ENCODE measurements at places on chromosomes 6 and 20.

DNA sequence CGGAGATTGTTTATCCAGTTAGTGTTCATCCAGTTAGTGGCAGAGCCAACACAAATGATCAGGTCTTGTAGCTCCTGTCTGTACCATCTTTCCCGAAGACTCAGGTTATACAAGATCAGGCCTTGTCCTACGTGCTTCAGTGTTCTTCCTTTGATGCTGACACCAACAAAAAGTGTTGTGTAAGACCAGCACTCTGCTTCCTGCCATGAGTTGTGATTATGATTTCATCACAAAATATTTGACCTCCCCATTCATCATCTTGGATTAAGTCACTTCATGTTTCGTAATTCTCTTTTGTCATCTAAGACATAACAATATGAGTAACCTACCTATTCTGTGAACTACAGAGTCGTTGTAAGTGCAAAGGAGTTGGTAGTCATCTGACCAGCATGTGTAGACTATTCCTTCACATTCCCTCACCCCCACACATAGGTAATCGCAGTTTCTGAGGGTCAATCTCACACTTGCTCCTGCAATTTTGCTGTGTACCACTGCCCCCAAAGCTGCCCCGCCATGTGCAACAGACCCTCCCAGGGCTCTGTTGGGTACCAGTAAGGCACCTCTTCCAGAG lies 135.6 kb upstream of the SLC22A23 start:
- DNase-seq: no peak

DNA sequence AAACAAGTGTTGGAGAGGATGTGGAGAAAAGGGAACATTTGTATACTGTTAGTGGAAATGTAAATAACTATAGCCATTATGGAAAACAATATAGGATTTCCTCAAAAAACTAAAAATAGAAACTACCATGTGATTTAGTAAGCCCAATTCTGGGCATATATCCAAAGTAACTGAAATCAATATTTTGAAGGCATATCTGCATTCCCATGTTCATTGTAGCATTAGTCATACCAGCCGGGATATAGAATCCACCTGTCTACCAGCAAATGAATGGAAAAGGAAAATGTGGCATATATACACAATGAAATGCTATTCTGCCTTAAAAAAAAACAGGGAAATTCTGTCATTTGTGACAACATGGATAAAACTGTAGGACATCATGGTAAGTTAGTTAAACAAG lies 15.3 kb upstream of the C6orf58 start:
- no peak for DNase-seq

GRCh38 chr6:29827579-29828470 lies at the start of gene HLA-G:
Gene HLA-G (plus strand): TSS chr6:29827825. CDS start chr6:29827845, 20 bp downstream.
- DNase-seq: no peak

DNA sequence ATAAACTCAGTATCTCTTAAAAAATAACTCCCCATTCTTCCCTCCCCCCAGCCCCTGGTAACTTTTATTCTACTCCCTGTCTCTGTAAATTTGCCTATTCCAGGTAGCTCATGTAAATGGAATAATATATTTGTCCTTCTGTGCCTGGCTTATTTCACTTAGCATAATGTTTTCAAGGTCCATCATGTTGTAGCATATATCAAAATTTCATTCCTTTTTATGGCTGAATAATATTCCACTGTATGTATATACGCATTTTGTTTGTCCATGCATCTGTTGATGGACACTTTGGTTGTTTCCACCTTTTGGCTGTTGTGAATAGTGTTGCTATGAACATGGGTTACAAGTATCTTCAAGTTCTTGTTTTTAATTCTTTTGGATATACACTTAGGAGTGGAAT lies 13.0 kb downstream of the PERP start:
- no peak for DNase-seq

GRCh38 chr6:95431637-95432228 lies 145.6 kb upstream of the MANEA start:
- DNase-seq: peak; percentile 4

- DNase-seq: no peak
These were observed 113.2 kb downstream of the FNDC1 start for GRCh38 chr6:159282421-159282820.

DNA sequence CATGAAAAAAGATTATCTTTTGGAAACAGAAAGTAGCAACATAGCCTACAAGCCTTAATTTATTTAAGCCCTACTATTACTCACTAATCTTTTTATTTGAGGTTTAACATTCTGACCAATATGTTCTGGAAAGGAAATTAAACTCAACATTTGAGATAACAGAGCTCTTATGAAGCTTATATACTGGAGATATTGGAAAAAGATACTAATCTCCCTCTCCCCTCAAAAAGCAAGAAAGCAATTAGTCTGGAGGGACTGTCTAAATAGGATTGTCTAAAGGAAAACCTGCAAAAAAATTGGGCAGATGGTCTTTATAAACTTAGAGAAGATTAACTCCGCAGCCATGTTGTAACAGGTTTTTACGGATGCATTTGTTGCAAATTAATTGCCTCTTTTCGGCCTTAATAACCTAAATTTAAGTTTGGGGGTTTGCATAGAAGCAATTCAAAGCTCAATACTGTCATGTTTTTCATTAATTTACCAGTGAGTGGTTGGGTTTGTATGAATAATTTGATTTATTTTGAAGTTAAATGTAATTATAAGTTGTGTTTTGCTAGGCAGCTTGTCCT lies 79.1 kb downstream of the SHLD1 start:
- DNase-seq: no peak

DNA sequence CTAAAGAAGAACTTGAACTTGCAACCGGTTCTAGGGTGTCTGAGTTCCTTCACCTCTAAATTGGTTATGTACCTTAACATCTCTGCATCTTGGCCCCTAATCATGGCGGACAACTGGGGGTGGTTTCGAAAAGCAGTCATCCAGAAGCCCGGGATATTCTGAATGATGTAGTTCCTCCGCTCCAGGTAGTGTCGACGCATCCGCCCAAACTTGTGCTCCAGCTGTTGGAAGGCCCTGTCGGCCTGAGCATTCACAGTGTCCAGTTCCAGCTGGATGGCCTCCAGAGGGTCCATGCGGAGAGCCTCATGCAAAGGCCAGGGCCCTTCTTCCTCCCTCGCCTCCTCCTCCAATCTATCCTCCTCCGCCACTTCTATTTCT lies 887 bp downstream of the TSPYL1 start:
- no peak for DNase-seq

DNA sequence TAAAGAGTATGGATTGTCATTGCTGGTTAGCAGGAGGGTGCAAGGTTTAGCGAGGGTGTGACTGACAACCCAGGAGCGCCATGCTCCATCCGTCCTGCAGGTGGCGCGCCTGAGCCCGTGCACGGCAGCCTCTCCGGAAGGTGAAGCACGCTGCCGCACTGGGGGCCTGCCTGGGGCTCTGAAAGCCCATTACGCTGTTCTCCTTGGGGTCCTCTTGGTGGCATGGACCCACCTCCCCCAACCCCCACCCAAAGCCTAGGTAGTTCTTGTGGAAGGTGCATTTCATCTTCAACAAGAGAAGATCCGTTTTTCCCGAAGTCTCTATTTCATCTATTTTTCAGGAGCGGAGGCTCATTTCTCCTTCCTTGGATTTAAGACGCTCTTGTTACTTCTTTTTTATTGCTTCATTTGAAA lies 197.4 kb upstream of the KCNG1 start:
- DNase-seq: peak; percentile 64

DNA sequence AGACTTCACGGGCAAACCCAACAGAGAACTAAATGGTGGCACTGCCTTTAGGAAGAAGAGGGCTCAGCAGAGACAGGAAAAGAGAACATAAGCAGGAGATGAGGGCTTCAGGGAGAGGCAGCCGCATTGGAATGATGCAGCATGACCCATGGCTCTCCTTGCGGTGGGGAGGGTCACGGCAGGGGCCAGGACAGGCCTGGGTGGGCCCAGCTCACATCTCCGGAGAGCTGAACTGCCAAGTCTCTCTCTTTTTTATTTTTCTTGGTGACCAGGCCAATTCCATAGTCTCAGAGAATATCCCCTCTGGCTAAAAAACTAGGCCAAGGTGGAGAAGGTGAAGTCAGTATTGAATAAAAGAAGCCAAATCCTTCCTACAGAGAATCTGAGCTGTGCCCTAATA lies 77.5 kb upstream of the TRAF3IP2 start:
- no peak for DNase-seq

- DNase-seq: no peak
These were observed 82.1 kb upstream of the SIRPA start for GRCh38 chr20:1813101-1813529.

DNA sequence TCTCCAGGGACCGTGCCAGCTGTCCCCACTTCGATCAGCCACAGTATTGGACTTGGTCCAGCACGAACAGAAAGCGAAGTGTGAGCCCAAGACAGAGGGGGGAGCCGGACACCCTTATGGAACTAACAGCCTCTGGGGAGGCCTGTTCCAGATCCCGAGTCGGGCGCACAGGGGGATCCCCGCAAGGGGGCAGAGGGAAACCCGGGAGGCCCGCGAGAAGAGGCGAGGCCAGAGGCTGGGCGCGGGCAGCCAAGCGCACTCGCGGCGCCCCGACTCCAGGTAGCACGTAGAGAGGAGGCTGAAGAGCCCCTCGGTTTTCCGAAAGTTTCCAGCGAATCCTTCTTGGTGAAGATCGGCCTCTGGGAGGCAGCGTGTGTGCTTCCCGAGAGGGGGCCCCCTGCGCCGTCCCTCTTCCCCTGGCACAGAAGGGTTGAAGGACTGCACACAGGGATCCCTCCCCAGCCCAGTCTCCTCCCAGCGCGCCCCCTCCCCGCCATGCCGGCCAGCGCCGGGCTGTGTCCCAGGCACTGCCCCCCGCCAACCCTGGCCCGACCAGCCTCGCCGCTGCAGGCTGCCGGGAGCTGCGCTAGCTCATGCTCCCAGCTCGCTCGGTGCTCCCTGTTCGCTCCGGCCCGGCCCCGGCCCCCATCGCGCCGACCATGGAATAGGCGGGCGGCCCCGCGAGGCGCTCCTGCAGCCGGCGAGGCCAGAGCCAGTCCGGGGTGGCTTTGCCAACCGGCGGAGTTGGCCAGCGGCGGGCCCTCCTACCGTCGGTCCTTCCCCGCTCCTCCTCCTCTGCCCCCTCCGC lies 577 bp upstream of the SLC24A3 start:
- no peak for DNase-seq

GRCh38 chr20:1846341-1846740 lies 48.9 kb upstream of the SIRPA start:
- no peak for DNase-seq

- DNase-seq: no peak
These were observed 2.5 kb downstream of the WTAP start for GRCh38 chr6:159729598-159730331.

DNA sequence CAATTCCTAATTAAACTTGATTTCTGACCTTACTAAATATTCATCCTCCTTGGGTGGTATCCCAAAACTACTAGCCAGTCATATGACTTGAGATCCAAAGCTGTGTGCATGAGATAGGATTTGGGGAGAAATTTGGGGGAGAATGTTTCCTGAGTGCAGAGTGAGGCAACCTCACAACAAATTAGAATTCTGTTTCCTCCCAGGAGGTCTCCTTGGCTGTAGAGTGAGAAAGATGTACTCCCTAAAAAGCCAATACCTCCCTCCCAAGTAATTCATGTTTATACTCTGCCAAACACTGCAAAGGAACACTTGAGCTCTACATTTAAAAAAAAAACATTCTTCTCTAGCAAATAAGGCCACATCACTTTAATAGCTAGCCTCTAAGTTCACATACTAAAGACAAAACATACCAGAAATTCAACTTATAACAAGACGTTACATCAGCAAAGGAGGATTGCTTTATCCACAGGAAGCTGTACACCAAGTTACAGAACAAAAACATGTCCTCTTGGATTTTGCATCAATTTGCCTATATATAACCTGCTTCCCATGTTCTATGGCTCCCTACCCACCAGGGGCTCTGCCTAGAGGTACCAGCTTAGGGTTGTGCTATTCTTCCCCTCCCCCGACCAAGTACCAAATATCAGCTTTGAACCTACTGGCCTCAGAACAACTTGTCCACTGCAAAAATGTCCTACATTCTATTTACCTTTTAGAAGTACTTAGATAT lies 15.4 kb upstream of the TMEM30A start:
- DNase-seq: no peak

DNA sequence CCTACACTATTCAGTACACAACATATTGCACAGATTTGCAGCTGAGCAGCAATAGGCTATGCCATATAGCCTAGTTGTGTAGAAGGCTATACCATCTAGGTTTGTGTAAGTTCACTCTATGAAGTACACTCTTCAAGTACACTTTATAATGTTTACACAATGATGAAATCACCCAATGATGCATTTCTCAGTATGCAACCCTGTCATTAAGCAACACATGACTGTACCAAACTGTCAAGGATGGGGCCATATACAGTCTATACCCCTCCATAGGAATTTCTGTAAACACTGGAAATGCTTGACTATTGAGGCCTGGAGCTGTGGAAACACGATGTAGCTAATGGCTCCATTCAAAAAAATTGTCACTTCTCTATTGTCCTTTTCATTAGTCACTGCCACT lies 535.4 kb downstream of the EPM2A start:
- DNase-seq: no peak

- DNase-seq: no peak
These were observed 51.1 kb upstream of the MYL9 start for GRCh38 chr20:36490191-36490590.

- no peak for DNase-seq
These were observed 8.5 kb upstream of the SRC start for GRCh38 chr20:37337208-37337991.

DNA sequence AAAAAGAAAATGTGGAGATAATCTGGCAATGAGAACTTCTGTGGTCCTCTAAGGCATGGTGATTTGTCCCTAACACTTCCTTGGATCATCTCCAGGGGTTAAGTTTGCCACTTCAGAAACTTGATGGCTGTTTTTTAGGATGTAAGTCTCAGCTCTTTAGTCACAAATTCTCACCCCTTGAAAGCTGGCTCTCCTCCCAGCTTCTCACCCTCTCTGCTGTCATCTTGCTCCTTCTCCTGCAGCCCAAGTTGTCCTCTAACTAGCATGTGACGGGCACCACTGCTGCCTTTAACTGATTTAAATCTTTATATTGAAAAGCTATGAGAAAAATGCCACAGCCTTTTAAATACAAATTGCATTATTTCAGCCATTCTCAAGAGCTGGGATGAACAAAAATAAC lies 107.8 kb downstream of the MAP3K5 start:
- no peak for DNase-seq

GRCh38 chr20:45861221-45862075 lies 4.0 kb downstream of the ZSWIM3 start:
- no peak for DNase-seq

DNA sequence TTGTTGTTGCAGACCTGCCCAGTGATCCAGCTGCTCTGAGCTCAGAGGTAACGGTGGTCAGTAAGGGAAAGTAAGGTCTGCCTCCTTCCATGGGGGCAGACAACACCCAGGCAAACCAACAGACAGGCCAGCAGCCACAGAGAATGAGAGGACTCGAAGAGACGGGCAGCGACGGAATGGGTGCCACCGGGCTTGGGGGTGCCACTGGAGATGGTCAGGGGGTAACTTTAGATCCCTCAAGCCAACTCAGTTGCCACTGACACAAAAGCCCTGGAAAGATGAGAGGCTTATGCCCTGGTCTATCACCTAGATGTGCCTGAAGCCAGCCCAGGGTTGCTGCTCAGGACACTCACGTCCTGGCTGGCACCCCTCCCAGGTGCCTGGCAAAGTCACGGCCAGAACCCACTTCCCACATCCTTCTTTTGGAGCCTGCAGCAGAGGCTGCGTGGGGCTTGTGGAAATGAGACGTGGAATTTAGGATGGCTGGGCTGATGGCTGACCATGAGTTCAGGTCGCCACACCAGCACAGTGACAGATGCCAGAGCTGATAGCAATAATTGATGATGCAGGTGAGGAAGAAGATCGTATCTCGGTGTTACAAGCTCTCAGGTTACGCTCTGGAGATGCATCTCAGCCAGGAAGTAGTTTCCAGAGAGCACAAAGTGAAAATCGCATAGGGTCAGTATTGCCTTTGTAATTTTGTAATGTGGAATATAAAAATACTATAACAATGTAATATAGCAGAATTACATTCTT lies 209.1 kb downstream of the SYNDIG1 start:
- no peak for DNase-seq
